ENCODE measurements at places on chromosomes 5 and 9. TPM values are rescaled to one million over a fixed set of nuclear protein-coding genes. Genes with fewer than 3 reads are reported as not detected.

The BAAT gene
- not detected for polyA plus RNA-seq

The CCL28 gene
- polyA plus RNA-seq, result 19.0 TPM

The KIF20A gene
- not detected for polyA plus RNA-seq

The HMMR gene
- not detected for polyA plus RNA-seq

The SPACA9 gene
- 2.2 TPM for polyA plus RNA-seq

The PPIC gene
- not detected for polyA plus RNA-seq

The ZNF366 gene
- polyA plus RNA-seq, result not detected

The RNF183 gene
- not detected for polyA plus RNA-seq

The EIF4E1B gene
- not detected for polyA plus RNA-seq

The SH3TC2 gene
- polyA plus RNA-seq, result not detected

The RABEPK gene
- polyA plus RNA-seq, result 52.5 TPM

The GPR21 gene
- not detected for polyA plus RNA-seq

The OTP gene
- not detected for polyA plus RNA-seq

The FRRS1L gene
- polyA plus RNA-seq, result not detected

The LCN12 gene
- polyA plus RNA-seq, result not detected

The LECT2 gene
- polyA plus RNA-seq, result not detected

The PDE6A gene
- polyA plus RNA-seq, result 0.11 TPM

The IL11RA gene
- 8.5 TPM for polyA plus RNA-seq

The NR5A1 gene
- not detected for polyA plus RNA-seq

The ADAMTSL2 gene
- polyA plus RNA-seq, result 0.19 TPM

The CLK4 gene
- polyA plus RNA-seq, result 17.8 TPM

The TSTD2 gene
- 12.2 TPM for polyA plus RNA-seq

The PLAC8L1 gene
- polyA plus RNA-seq, result not detected

The SCAI gene
- polyA plus RNA-seq, result 5.4 TPM

The OR1J2 gene
- polyA plus RNA-seq, result not detected

The DOCK2 gene
- 63.7 TPM for polyA plus RNA-seq

The GRM6 gene
- polyA plus RNA-seq, result not detected

The PCA3 gene
- not detected for polyA plus RNA-seq

The PCDHGA6 gene
- not detected for polyA plus RNA-seq

The SPINK7 gene
- polyA plus RNA-seq, result not detected

The GNPDA1 gene
- 47.7 TPM for polyA plus RNA-seq

The RASGRF2 gene
- polyA plus RNA-seq, result 9.8 TPM

The PALM2AKAP2 gene
- polyA plus RNA-seq, result not detected

The FUT7 gene
- 0.06 TPM for polyA plus RNA-seq

The RNF208 gene
- polyA plus RNA-seq, result not detected

The PCDHA9 gene
- polyA plus RNA-seq, result not detected

The ZNF608 gene
- polyA plus RNA-seq, result not detected

The CORO2A gene
- 9.0 TPM for polyA plus RNA-seq

The PCDHGA10 gene
- polyA plus RNA-seq, result 0.04 TPM

The CCNI2 gene
- polyA plus RNA-seq, result 5.0 TPM

The PAEP gene
- not detected for polyA plus RNA-seq

The LTC4S gene
- polyA plus RNA-seq, result 0.97 TPM

The PAPPA gene
- polyA plus RNA-seq, result not detected

All from naive thymus-derived CD4-positive, alpha-beta T cell (primary cell).